ENCODE measurements at places on chromosomes 13 and 19. TPM values are rescaled to one million over a fixed set of nuclear protein-coding genes. Genes with fewer than 3 reads are reported as not detected.

DNA sequence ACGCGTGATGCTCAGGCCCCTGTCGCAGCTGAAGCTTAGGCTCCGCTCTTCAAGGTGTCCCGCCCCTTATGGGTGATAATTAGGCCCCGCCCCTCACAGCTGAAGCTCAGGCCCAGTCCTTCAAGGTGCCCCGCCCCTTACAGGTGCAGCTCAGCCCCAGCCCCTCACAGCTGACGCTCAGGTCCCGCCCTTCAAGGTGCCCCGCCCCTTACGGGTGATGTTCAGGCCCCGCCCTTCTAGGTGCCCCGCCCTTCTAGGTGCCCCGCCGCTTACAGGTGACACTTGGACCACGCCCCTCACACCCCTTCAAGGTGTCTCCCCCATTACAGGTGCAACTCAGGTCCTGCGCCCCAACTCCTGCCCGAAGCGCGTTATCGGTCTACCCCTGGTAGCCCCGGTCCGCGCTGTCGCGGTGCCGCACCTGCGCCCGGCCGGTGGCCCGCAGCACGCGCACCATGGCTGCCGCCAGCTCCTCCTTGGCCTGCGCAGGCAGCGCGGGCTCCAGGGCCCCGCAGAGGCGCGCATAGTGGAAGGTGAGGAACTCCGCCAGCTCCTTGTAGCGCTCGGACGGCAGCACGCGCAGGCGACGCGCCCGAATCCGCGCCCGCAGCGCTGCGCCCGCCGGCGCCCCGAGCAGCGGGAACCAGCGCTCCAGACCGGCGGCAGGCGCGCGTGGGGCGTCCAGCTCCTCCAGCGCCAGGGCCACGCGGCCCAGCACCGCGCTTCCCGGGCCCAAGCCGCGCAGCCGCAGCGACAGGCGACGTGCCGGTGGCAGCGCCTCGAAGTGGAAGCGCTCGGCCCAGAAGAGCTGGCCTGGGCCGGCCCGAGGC lies 7.3 kb downstream of the RASAL3 start:
- H3K4me1 ChIP-seq: peaks cover 2% of the 10 kb centered on the region
- DNase-seq: no peak
- no peaks in the 10 kb centered on the region for H3K36me3 ChIP-seq
- peaks cover 70% of the 10 kb centered on the region for H3K27me3 ChIP-seq

GRCh38 chr19:6465663-6466062 lies 1.6 kb downstream of the CRB3 start:
- H3K4me1 ChIP-seq: peaks cover 22% of the 10 kb centered on the region
- H3K27me3 ChIP-seq: no peaks in the 10 kb centered on the region
- H3K4me3 ChIP-seq: peak overlapping the region; percentile 87
- no peak for DNase-seq
- peak overlapping the region; percentile 97 for H3K27ac ChIP-seq
- H3K36me3 ChIP-seq: peaks cover 13% of the 10 kb centered on the region

- H3K4me1 ChIP-seq: no peaks in the 10 kb centered on the region
- peaks cover 3% of the 10 kb centered on the region for H3K27me3 ChIP-seq
- no peaks in the 10 kb centered on the region for H3K36me3 ChIP-seq
- H3K27ac ChIP-seq: no peak overlapping the region
Measured at GRCh38 chr19:2887391-2887914, 13.3 kb upstream of the ZNF57 start.

- H3K27ac ChIP-seq: no peak overlapping the region
- H3K27me3 ChIP-seq: no peaks in the 10 kb centered on the region
- H3K4me3 ChIP-seq: no peak overlapping the region
- H3K36me3 ChIP-seq: peaks cover 11% of the 10 kb centered on the region
- no peak for DNase-seq
- peaks cover 5% of the 10 kb centered on the region for H3K4me1 ChIP-seq
Measured at GRCh38 chr19:58456111-58456510, 4.7 kb downstream of the ZNF324B start.

- peaks cover 14% of the 10 kb centered on the region for H3K4me1 ChIP-seq
- H3K27ac ChIP-seq: no peak overlapping the region
- H3K27me3 ChIP-seq: peaks cover 29% of the 10 kb centered on the region
- DNase-seq: peak; percentile 68
- no peaks in the 10 kb centered on the region for H3K36me3 ChIP-seq
Measured at GRCh38 chr19:47032171-47032811, 12.7 kb downstream of the NPAS1 start.

DNA sequence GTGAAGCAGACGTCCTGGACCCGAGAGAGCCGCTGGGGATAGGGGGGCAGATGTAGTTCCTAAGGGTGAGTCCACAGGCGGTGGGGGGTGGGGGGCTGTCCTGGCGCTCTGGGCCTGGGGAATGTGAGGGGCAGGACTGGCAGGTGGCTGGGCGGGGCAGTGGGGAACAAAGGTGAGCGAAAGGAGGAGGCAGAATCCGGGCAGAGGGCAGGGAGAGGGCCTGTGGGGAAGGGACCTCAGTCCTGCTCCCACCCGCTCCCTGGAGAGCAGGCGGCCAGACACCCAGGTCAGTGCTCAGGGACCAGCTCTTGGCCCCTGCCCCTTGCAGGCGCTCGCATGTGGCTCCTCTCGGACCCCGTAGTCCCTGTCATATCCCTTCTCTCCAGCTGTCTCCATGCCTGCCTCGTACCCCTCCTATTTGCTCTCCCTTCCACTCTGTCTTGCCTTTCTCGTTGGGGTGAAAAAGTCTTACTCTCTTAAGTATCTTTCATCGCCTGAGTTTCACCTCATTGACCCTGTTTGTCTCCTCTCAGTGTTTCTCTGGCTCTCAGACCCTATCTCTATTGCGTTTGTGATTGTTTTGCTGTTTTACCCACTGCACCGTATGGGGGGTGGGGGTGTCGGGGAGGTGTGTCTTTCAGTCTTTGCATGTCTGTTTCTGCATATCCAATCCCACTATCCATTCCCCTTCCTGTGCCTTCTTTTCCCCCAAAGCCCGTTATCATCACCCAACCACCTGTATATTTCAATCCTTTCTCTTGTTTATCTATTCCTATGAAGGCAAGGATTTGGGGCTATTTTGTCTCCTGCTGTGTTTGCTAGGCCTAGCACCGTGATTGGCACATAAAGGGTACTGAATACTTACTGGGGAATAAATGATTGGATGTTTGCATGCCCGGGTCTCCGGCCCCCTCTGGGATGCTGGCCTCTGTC lies 5.8 kb downstream of the SPHK2 start:
- H3K36me3 ChIP-seq: peaks cover 3% of the 10 kb centered on the region
- no peak for DNase-seq
- peaks cover 22% of the 10 kb centered on the region for H3K4me1 ChIP-seq
- H3K4me3 ChIP-seq: peak overlapping the region; percentile 77
- H3K27ac ChIP-seq: peak overlapping the region; percentile 94

DNA sequence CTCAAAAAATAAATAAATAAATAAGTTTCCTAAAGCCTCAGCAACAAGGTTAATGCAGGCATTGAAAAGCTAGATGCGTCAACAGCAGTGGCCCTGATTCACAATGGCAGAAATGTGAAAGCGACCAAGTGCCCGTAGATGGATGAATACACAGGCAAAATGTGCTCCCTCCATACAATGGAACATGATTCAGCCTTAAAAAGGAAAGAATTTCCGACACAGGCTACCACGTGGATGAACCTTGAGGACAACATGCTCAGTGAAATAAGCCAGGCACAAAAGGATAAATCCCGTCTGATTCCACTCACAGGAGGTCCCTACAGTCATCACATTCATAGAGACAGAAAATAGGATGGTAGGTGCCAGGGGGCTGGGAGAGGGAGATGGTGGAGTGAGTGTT lies 31.7 kb downstream of the INSR start:
- H3K27ac ChIP-seq: peak overlapping the region; percentile 4
- peaks cover 11% of the 10 kb centered on the region for H3K4me1 ChIP-seq
- DNase-seq: no peak
- no peak overlapping the region for H3K4me3 ChIP-seq

DNA sequence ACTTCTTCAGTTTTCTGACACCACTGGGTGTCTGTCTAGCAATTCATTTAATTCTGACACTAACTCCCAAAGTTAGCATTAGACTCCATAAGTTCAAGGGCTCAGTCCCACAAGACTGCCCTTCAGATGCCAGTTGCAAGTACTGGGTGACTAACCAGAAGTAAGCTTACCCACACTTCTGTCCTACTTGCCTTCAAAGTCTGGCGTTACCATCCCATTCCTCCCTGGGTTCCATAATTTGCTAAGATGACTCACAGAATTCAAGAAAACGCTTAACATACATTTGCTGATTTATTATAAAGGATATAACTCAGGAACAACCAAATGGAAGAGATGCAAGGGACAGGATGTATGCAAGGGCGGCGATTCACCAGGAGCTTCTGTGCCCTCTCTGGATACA lies 45.5 kb upstream of the NPAS1 start:
- H3K4me1 ChIP-seq: peaks cover 35% of the 10 kb centered on the region
- no peak for DNase-seq
- peak overlapping the region; percentile 78 for H3K27ac ChIP-seq
- H3K36me3 ChIP-seq: no peaks in the 10 kb centered on the region

- H3K4me3 ChIP-seq: no peak overlapping the region
- DNase-seq: no peak
- peak overlapping the region; percentile 77 for H3K27ac ChIP-seq
- no peaks in the 10 kb centered on the region for H3K27me3 ChIP-seq
Measured at GRCh38 chr19:48480558-48481500, 11.7 kb downstream of the CYTH2 start.

DNA sequence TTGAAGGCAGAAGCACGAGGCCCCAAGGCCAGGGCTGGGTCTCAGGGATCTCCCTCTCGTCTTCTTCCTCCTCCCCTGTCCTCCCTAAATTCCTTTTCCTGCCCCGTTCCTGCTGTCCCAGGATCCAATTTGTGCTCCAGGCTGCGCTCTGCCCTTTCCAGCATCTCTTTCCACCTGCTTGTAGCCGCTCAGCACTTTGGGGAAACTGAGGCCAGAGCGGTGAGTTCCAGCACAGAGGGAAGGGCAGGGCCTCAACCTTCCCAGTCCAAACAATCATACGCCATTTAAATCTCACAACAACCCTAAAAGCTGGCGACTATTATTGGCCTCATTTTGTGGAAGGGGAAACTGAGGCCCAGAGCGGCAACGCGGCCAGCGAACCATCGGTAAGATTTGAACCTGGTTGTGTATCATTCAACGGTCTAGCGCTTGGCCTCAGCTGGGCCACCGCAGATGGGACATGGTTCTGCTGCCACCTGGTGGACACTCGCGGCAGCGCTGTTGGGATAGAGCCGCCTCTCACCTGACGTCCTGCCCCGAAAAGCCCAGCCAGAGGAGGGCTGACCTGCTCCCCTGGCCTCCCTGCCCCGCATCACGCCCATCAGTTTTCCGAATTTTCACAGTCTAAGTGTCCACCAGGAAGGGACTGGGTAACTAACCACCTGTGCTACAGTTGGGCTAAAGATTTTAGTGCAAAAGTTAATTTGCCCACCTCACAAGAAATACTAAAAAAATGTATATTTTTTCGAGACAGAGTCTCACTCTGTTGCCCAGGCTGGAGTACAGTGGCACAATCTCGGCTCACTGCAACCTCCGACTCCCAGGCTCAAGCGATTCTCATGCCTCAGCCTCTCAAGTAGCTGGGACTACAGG lies 4.2 kb upstream of the RPL18A start:
- peak; percentile 88 for DNase-seq
- no peak overlapping the region for H3K27ac ChIP-seq
- peaks cover 3% of the 10 kb centered on the region for H3K36me3 ChIP-seq
- peaks cover 15% of the 10 kb centered on the region for H3K27me3 ChIP-seq
- peaks cover 7% of the 10 kb centered on the region for H3K4me1 ChIP-seq

- peak; percentile 43 for DNase-seq
- no peaks in the 10 kb centered on the region for H3K27me3 ChIP-seq
- peak overlapping the region; percentile 52 for H3K27ac ChIP-seq
- H3K36me3 ChIP-seq: no peaks in the 10 kb centered on the region
- H3K4me1 ChIP-seq: peaks cover 3% of the 10 kb centered on the region
Measured at GRCh38 chr19:752652-753517, 2.0 kb downstream of the MISP start.

DNA sequence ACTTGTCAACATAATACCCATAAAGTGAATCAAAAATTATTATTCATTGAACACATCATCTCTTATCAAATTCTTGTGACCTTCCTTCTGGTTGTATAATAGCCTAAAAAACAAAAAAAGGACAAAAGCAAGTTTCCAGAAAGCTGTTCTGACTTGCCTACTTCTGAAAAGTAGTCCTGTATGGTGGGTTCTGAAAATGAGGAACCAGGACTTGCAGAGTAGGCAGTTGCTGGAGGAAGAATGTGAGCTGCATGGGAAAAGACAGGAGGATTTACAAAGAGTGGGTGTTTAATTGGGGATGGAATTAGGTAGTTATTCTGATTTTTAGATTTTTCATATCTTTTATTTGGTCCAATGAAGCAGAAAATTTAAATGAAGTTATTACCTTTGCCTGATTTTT lies 56.7 kb downstream of the RCBTB2 start:
- H3K4me1 ChIP-seq: no peaks in the 10 kb centered on the region
- H3K27me3 ChIP-seq: no peaks in the 10 kb centered on the region
- H3K4me3 ChIP-seq: no peak overlapping the region
- no peak for DNase-seq
- H3K27ac ChIP-seq: no peak overlapping the region

GRCh38 chr13:98992355-98992754 lies 14.5 kb upstream of the DOCK9 start:
- H3K27me3 ChIP-seq: no peaks in the 10 kb centered on the region
- no peak overlapping the region for H3K27ac ChIP-seq

DNA sequence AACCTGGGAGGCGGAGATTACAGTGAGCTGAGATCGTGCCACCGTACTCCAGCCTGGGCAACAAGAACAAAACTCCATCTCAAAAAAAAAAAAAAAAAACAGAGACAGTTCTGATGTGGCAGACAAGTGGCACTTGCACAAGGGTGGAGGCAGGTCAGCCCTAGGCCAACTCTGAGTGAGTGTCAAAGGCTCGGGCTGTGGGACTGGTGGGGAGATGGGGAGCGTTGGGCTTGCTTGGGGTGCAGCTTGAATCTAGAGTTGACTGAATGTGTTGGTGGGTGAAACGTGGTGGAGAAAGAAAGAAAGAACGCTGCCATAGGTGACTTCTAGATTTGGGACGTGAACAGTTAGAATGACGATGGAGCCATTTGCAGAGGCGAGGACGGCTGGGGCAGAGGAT lies 121.3 kb upstream of the SPACA7 start:
- H3K4me1 ChIP-seq: no peaks in the 10 kb centered on the region
- peaks cover 63% of the 10 kb centered on the region for H3K27me3 ChIP-seq
- no peak overlapping the region for H3K27ac ChIP-seq

- H3K27ac ChIP-seq: no peak overlapping the region
- H3K4me3 ChIP-seq: no peak overlapping the region
- no peaks in the 10 kb centered on the region for H3K4me1 ChIP-seq
- no peaks in the 10 kb centered on the region for H3K36me3 ChIP-seq
- peaks cover 7% of the 10 kb centered on the region for H3K27me3 ChIP-seq
- no peak for DNase-seq
Measured at GRCh38 chr13:111388851-111389500, 68.5 kb downstream of the TEX29 start.

GRCh38 chr19:5851302-5851701 lies at the start of gene FUT3:
FUT3 (minus strand) TSS chr19:5851449.
- no peak for DNase-seq
- H3K27ac ChIP-seq: no peak within 1 kb of the TSS
- H3K27me3 ChIP-seq: peaks cover 20% of the 10 kb centered on the region
- no peaks in the 10 kb centered on the region for H3K36me3 ChIP-seq

Gene CLEC4G
- not detected for total RNA-seq

Gene PSMD8
- 128 TPM for total RNA-seq

Gene DPY19L3
- total RNA-seq: 205 TPM

Gene MEGF8
- total RNA-seq: 51.9 TPM

Gene SBK3
- not detected for total RNA-seq

Gene TBXA2R
- not detected for total RNA-seq

Gene SULT2A1
- not detected for total RNA-seq

Gene GSX1
- total RNA-seq: not detected

Gene KLF1
- total RNA-seq: not detected
